ENCODE measurements at places on chromosomes 3 and 15.
A peak's percentile ranks its signal among the peaks of the same experiment; 100 is the strongest.

GRCh38 chr3:72347819-72348319 lies 500.4 kb downstream of the SHQ1 start:
- DNase-seq: no peak

- DNase-seq: no peak
Measured at GRCh38 chr15:65937054-65937453, 67.8 kb downstream of the RAB11A start.

GRCh38 chr3:126111126-126111551 lies 27.2 kb upstream of the SLC41A3 start:
- DNase-seq: no peak

- DNase-seq: no peak
Measured at GRCh38 chr15:58141894-58142293, 3.7 kb downstream of the AQP9 start.

- DNase-seq: no peak
Measured at GRCh38 chr3:160616716-160617115, 51.3 kb upstream of the KPNA4 start.

- no peak for DNase-seq
Measured at GRCh38 chr3:55658270-55658669, 171.2 kb upstream of the WNT5A start.

DNA sequence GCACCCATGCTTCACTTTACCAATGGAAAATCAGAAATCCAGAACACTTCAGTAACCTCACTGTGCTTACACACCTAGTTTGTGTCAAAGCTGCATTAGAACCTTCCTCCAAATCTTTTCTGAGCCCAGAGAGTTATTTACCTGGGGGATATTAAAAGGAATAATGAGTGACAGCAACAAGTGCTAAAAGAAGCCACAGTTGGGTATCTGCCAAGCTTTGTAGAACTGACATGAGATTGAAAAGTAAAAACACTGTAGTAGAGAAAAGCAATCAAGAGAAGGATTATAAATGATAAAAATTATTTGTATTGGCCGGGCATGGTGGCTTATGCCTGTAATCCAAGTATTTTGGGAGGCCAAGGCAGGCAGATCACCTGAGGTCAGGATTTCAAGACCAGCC lies 8.8 kb upstream of the TBC1D23 start:
- DNase-seq: no peak

- no peak for DNase-seq
Measured at GRCh38 chr3:160616311-160616710, 50.9 kb upstream of the KPNA4 start.

GRCh38 chr3:141940194-141940776 lies 63.8 kb downstream of the ATP1B3 start:
- DNase-seq: peak; percentile 66

GRCh38 chr15:82624008-82624407 lies 23.2 kb downstream of the CPEB1 start:
- no peak for DNase-seq

DNA sequence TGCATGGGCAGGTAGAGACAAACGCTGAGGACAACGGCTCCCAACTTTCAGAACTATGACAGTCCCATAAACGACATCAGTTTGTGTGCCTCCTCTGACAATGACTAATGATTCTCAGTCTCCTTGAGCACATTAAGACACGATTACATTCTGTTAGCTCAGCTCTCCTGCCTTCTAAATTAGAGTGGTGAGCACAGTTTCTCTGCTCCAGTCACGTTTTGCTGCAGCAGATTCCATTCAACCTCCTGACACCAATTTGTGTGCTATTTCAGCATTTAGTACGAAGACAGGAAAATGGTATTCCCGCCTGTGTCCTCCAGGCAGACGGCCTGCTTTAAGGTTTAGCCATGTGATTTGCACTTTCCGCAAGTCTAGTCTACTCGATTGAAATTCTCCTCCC lies 458.4 kb upstream of the CFAP20DC start:
- DNase-seq: no peak

Measured in SK-N-MC (cell line).